Thoracic aorta (tissue), 2 donors: ENCODE measurements at places on chromosomes 3 and 15. TPM values are rescaled to one million over a fixed set of nuclear protein-coding genes. Genes with fewer than 3 reads are reported as not detected.
A peak's percentile ranks its signal among the peaks of the same experiment; 100 is the strongest.

Gene LSM3
- total RNA-seq: 4.9 TPM

DNA sequence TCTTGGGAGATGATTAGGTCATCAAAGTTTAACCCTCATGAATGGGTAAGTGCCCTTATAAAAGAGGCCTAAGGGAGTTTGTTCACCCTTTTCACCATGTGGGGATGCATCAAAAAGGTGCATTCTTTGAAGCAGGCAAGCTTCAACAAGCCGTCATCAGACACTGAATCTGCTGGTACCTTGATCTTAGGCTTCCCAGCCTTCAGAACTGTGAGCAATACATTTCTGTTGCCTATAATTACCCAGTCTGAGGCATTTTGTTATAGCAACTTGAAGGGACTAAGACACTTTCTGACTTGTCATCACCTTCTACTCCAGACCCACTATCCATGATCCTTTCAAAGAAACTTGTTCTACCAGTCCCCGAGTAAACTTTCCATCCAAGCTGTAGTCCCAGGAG, 44.6 kb upstream of the LRRC58 start:
- DNase-seq: no peak
- H3K36me3 ChIP-seq: peaks cover 41% of the 10 kb centered on the region
- H3K27ac ChIP-seq: no peak overlapping the region
- no peaks in the 10 kb centered on the region for H3K27me3 ChIP-seq
- H3K4me1 ChIP-seq: no peaks in the 10 kb centered on the region
- no peak overlapping the region for H3K4me3 ChIP-seq

Gene CACNA2D2
- total RNA-seq: 4.2 TPM

DNA sequence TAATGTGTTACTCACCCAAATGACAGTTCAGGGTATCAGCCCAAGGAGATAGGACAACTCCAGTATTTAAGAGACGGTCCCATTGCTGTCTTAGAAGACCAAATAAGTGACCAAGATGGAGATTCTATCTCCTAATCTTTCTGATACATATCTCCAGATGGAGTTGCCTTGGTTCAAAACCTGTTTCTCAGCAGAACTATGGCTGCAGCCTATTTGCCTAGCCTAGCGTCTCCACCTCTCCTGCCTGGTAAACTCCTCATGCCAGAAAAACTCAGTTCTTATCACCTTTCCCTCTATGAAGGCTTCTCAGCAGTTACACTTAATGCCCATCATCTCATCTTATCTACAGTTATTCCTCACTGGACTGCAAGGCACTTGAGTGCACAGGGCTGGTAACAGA, 1.2 kb upstream of the CSPG5 start:
- H3K27me3 ChIP-seq: no peaks in the 10 kb centered on the region
- H3K27ac ChIP-seq: no peak overlapping the region
- H3K36me3 ChIP-seq: no peaks in the 10 kb centered on the region

Gene NME9
- not detected for total RNA-seq

GRCh38 chr15:73370151-73370550, 1.4 kb upstream of the HCN4 start:
- H3K27ac ChIP-seq: no peak overlapping the region
- H3K4me1 ChIP-seq: peaks cover 15% of the 10 kb centered on the region
- no peak for DNase-seq
- peaks cover 3% of the 10 kb centered on the region for H3K27me3 ChIP-seq

DNA sequence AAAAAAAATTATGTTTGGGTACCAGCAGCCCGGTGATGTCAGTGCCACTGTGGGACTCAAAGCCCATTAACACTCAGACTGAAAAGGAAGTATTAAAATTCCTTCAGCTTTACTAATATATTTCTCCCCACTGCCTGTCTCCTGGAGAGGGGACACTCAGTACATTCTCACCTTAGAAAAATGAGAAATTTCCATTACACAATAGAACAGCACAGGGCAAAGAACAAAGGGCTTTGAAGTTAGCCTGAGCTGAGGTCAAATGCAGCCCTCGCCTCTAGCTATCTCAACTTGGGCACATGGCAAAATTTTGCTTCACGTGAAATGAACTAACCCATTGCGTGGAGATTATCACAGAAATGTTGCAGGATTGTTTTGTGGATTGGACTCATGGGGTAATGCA, 80.8 kb downstream of the RARB start:
- H3K27ac ChIP-seq: peak overlapping the region; percentile 87
- H3K4me1 ChIP-seq: peaks cover 50% of the 10 kb centered on the region
- DNase-seq: no peak
- no peaks in the 10 kb centered on the region for H3K27me3 ChIP-seq
- no peaks in the 10 kb centered on the region for H3K36me3 ChIP-seq

DNA sequence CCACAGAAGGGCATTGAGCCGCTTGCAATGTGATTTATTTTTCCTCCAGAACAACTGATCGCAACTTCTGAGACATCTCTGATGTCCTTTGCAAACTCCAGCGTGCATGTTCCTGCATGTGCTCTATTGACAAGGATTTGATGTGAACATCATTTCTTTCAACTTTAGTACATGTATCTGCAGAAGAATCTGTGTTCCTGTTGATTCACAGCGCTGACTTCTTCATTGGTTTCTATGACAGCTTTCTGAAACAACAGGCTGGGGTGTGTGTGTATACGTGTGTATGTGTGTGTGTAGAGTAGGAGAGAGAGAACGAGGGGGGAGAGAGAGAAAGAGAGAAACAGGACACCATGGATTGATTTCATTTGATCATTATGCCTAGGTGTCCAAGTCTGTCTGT, 56.7 kb upstream of the CMTM8 start:
- no peaks in the 10 kb centered on the region for H3K36me3 ChIP-seq
- no peak overlapping the region for H3K4me3 ChIP-seq
- H3K27me3 ChIP-seq: no peaks in the 10 kb centered on the region
- no peak for DNase-seq
- no peaks in the 10 kb centered on the region for H3K4me1 ChIP-seq
- no peak overlapping the region for H3K27ac ChIP-seq

GRCh38 chr3:73110530-73110929, 49.1 kb downstream of the EBLN2 start:
- H3K4me3 ChIP-seq: no peak overlapping the region
- no peak overlapping the region for H3K27ac ChIP-seq
- H3K4me1 ChIP-seq: no peaks in the 10 kb centered on the region
- no peak for DNase-seq
- H3K36me3 ChIP-seq: no peaks in the 10 kb centered on the region

Gene CFAP92
- total RNA-seq: 0.68 TPM

Gene NRG4
- not detected for total RNA-seq

DNA sequence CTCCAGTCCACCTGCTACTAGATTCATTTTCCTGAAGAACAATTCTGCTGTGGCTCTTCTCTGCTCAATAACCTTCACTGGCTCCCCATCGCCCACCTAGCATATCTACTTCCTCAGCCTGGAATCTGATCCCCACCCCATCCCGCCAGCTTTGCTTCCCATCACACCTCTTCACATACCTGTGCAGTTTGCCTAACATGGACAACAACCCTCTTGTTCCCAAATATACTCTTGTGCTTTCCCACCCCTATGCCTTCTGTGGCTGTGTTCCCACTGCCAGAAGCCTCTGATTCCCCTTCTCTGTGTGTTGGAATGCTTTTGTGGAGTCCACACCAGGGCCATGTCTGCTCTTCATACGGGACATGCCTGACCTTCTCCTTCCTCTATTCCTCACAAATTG, 29.5 kb downstream of the CMTM7 start:
- no peak for DNase-seq
- H3K4me3 ChIP-seq: no peak overlapping the region
- H3K27me3 ChIP-seq: no peaks in the 10 kb centered on the region
- no peaks in the 10 kb centered on the region for H3K36me3 ChIP-seq
- peaks cover 34% of the 10 kb centered on the region for H3K4me1 ChIP-seq
